ENCODE measurements at places on chromosomes 4 and X.
A peak's percentile ranks its signal among the peaks of the same experiment; 100 is the strongest.

- DNase-seq, result no peak
These were observed 21.3 kb downstream of the IL15 start for GRCh38 chr4:141657550-141658250.

DNA sequence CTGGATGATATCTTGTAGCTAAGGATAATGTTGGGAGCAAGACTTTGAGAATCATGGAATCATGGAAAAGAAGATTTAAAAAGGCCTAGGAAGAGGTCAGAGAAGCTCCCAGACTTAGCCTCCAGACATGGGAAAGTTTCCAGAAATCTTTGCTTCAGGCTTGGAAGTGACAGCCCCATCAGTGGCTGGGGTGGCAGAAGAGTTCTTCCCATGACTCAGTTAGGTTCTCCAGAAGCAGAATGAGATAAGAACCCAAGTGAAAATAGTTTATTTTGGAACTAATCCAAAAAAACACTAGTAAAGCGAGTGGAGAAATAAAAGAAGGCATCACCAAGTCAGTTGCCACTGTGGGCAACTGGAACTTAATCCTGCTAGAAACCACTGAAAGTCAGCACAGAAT lies 506.9 kb downstream of the MID1IP1 start:
- DNase-seq, result no peak

- peak; percentile 23 for DNase-seq
These were observed 1.7 kb downstream of the ARAF start for GRCh38 chrX:47562615-47563243.

DNA sequence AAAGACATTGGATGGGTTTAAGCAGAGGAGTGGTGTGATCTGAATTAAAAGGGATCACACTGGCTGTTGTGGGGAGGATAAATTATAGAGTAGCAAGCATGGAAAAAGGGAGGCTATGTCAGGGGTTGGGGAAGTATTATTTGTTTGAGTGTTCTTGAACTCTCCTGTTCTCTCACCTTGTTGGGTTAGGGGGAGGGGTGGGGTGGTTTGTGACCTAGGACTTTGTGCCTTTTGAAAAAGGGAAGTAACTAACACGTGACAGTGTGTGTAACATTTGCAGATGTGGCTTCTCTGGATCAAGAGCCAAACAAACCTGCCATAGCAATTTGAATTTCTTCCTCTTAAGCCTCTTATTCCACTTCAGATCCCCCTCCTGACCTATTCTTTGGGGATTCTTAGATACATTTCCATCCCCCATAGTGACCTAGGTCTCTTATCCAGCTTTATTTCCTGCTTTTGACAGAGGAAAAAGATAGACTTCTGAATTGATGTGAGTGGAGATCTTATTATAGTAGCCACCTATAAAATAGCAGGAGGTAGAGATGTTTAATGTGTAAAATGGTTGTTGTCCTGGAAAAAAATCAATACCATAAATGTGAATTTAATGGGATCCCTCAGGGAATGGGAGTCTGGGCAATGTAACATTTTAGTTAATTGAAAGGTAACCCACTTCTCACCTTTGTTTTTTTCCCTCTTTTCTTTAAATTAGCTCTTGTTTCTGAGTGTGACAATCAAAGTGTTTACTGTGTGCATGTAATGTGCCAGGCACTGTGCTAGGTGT lies 120.4 kb downstream of the CT47B1 start:
- DNase-seq, result peak; percentile 84

DNA sequence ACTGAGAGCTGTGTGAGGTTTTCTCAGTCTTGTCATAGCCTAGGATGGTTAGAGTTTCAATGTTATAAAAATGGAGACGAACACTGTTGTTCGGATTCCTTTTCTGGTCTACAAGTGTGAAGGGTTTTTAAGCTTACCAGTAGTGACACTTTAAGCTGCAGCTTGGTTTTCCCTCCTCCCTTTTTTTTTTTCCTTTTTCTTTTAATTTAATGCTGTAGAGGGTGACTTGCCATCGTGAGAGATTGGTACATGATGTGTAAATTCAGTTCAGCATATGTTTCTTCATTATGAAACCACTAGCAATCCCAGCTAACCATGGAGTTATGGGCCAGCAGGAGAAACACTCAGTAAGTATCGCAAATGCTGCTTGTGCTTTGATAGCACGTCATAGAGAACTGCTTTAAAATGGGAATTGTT lies 165.0 kb downstream of the RAPGEF2 start:
- no peak for DNase-seq

- DNase-seq, result peak; percentile 39
These were observed 35.7 kb upstream of the GABRQ start for GRCh38 chrX:152601848-152602616.

- no peak for DNase-seq
These were observed 97.7 kb upstream of the ACSL4 start for GRCh38 chrX:109830704-109831206.

DNA sequence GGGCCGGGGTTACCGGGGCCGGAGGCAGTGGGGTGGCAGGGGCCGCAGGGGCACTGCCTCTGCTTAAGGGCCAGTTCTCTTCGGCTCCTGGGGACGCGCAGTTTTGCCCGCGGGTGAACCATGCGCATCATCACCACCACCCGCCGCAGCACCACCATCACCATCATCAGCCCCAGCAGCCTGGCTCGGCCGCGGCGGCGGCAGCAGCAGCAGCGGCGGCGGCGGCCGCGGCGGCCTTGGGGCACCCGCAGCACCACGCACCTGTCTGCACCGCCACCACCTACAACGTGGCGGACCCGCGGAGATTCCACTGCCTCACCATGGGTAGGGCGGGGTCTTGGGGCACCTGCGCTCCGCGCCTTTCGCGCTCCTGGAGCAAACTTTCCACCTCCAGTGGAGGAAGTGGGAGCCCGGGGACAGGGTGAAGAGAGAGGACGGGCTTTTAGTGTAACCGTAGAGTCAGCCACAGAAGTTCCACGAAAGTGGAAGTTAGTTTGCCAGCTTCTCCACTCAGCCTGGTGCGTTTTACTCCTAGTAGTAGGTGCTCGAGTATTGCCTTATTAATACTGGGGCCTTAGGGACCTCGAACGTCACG lies 729 bp downstream of the GSX2 start:
- DNase-seq, result no peak

DNA sequence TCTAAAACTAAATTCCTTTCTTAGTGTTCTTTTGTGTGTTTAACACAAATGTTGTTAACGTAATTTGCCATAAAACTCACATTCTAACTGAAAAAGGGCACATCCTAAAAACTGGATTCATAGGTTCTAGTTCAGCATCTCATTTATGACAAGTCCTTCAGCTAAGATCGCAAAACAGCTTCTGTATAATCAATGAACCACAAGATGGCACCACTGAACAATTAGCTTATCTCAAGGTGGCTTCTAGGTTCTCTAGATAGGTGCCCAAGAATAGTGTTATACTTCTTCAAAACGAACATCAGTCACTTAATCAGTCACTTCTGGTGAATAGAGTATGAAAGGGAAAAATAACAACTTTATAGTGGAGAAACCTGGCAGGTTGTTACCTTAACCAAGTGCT lies 54.3 kb downstream of the NRK start:
- peak; percentile 21 for DNase-seq

DNA sequence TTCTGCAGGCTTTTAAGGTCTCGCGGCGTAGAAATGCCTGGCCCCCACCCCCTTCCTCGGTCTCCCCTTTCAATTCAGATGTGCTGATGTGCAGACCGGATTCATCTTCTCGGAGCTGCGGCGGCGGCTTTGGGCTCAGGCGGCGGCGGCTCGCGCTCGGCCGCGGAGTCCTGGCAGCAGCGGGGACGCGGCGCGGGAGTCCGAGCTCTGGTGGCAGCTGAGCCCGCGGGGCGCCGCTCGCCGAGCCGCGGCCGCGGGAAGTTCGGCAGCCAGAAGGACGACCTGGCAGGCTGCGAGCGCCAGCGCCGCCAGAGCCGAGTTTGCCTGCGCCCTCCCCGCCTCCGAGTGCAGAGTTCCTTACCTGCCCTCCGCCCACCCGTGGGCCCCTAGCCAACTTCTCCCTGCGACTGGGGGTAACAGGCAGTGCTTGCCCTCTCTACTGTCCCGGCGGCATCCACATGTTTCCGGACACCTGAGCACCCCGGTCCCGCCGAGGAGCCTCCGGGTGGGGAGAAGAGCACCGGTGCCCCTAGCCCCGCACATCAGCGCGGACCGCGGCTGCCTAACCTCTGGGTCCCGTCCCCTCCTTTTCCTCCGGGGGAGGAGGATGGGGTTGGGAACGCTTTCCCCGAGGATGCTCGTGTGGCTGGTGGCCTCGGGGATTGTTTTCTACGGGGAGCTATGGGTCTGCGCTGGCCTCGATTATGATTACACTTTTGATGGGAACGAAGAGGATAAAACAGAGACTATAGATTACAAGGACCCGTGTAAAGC lies 448 bp downstream of the TLL1 start:
- DNase-seq, result no peak

DNA sequence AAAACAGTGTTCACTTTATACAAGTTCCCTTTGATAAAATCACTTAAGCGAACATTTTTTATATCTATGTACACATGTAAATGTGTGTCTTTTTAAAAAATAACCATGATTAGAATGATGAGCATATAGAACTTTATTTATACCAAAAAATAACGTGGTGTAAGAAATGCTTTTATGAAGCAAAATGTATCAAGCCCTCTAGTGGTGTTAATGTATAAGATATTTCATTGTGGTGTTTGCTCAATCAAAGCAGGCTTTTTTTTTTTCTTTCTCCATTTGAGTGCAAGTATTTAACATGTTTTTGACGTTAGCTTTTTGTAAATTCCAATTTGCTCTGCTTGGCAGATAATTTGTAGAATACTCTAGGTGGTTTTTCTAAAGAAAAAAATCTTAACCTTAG lies 2092.4 kb upstream of the TENM3 start:
- no peak for DNase-seq

Measured in RPMI8226 (cell line).